ENCODE measurements at places on chromosomes 2 and 18.

- peak; percentile 45 for DNase-seq
Measured at GRCh38 chr18:28961669-28962228, 784.8 kb upstream of the CDH2 start.

GRCh38 chr18:49015886-49016647 lies 65.3 kb upstream of the SMAD7 start:
- no peak for DNase-seq

DNA sequence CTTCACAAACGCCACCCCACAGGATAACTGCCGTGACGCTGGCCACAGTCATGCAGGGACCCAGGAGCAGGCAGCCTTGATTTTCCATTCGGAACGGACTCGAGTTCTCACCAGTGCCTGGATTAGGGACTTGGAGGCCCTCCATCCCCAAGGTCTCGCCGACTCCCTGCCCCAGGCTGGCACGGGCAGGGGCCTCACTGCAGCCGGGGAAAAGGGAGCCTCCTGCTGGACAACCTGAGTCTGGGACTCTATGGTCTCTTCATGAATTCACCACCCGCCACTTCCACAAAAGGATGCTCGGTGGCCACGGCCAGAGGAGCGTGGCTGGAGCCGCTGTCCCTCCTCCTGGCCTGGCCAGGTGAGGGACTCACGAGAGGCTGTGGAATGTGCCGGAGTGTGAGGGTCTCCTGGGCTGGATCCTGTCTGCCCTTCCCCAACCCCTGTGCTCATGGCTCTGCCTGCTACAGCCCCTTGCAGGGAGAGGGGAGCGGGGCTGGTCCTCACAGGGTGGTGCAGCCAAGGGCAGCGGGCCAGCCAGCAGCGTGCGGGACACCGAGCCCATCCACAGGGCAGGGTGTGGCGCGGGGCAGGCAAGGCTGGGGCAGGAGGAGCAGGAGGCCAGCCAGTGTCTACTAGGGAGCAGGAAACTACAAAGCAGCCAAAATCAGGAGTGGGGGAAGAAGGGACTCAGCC lies 42.3 kb downstream of the AQP12A start:
- no peak for DNase-seq

DNA sequence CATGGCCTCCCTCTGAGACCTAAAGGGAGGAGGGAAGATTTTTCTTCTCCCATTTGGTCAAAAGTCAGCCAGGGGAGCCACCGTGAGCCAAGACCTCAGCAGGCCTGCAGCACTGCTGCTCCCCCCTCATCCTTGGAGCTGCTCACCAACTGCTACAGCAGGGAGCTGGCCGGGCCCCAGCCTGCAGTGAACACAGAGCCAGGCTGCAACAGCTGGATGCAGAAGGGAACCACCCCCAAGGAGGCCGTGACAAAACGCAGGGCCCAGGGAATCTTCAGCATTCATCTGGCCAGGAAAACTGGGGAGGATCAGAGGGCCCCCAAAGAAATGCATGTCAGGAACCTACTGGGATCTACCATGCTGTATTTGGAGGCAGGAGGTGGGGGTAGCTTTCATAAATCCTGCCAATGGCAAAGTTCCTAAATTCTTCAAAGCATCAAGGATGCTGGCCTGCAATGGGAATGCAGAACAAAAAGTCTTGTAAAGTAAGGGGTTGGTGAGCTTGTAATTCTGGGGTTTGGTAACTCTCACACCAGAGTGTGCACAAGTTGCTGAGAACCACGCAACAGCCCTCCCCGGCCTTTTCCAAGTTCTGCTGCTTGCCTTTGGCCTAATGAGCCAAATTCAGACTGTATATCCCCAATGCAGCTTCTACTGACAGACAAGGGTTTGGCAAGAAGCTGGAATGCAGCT lies 61.0 kb downstream of the CACNB4 start:
- no peak for DNase-seq

DNA sequence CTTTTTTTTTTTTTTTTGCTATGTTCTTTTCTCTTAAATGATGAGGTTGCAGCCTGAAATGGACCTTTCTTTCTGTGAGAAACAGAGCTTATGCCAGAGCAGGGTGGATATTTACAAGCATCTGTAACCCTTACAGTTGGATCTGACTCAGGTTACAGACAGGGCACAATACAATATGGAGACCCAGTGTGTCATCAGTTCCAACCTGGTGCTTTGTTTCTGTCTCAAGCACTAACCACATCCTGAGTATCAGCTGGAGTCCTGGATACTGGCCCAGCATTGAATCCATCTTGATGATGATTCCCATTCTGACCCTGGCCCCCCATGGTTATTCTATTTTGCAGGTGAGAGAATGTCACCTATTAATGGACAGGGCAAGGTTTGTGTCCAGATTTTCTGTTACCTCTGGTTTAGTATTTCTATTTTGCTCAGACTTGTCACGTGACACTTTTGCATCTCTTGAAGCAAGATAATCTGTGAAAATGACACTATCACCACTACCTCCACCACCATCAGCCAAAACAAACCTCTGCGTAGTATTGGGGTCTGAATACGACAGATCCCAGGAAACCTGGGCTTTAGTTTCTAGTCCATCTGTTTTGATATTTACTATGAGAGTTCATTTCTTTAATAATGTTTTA lies 174.0 kb downstream of the CCDC85A start:
- peak; percentile 30 for DNase-seq

- DNase-seq: peak; percentile 61
Measured at GRCh38 chr18:55861266-55861665, 273.3 kb upstream of the TCF4 start.

DNA sequence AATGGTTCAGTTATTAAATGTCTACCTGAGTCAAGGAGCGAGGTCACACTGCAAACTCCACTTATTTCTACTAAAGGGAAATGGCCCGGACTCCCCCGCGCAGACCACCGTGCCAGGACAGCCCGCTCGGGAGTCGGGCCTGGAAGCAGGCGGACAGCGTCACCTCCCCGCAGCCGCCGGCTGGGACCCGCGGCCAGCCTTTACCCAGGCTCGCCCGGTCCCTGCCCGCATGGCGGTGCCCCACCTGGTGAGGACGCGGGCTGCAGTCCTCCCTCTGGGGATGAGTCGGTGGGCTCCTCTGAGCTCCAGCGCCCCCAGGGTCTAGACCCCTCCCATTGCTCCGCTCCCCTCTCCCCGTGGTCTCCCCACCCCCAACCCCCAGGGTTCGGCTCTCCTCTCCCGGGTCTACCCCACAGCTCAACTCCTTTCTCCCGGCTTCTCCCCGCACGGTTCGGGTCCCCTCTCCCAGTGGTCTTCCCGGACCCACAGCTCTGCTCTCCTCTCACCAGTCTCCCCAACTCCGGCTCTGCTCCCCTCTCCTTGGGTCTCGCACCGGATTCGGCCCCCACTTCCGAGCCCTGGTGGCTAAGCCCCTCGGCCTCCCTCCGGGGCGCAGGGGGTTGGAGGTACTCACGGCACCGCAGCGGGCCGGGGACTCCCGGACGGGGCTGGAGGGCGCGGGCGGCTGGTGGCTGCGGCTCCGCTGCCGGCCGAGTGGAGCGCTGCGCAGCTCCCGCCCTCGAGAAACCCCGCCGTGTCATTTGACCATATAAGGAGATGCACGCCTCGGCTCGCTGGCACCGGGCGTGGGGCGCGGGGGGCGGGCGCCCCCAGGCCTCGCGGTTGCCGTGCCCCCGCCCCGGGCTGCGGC lies at the start of gene FHL2:
TSS of gene FHL2 (minus strand) at position 716 of the 871 bp plus-strand sequence. CDS start 12,535 bp downstream, outside the sequence.
- peak; percentile 83 for DNase-seq

- no peak for DNase-seq
Measured at GRCh38 chr18:11785444-11786055, 65.7 kb upstream of the CHMP1B start.

- no peak for DNase-seq
Measured at GRCh38 chr2:230816735-230817134, 48.0 kb upstream of the ITM2C start.

DNA sequence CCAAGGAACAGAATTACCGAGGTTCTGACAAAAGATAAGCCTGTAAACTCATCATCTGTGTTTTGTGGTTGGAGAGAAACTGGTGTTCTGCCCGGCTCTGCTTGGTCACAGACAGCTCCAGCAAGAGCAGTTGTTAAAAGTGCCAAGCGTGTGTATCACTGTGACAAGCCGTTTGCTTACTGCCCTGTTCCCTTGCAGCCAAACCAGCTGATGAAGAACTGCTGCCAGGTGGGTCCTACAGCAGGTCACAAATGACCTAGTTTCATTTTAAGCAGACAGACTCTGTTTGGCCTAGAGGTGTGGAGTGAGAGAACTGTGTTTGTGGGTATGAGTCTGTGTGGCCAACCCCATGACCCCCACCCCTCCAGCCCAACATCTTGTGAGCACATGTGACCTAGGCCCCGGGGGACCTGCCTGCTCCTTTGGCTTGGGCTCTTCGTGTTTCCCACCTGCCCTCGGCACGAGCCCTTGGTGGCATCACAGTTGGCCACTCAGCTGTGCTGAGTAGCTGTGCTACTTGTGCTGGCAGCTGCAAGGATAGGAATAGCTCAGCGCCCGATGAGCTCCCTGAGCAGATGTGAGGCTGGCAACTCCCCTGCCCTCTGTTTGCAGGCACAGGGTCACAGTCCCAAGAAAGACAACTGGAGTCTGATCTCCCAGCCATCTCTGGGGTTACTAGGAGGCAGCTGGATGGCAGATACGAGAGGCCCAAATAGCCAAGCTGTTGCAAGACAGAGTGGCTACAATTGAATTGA lies 9.7 kb downstream of the OXER1 start:
- peak; percentile 8 for DNase-seq

- no peak for DNase-seq
Measured at GRCh38 chr2:43360137-43360536, 133.7 kb upstream of the ZFP36L2 start.

GRCh38 chr2:176166272-176166671 lies 9.2 kb downstream of the HOXD3 start:
- DNase-seq: no peak

DNA sequence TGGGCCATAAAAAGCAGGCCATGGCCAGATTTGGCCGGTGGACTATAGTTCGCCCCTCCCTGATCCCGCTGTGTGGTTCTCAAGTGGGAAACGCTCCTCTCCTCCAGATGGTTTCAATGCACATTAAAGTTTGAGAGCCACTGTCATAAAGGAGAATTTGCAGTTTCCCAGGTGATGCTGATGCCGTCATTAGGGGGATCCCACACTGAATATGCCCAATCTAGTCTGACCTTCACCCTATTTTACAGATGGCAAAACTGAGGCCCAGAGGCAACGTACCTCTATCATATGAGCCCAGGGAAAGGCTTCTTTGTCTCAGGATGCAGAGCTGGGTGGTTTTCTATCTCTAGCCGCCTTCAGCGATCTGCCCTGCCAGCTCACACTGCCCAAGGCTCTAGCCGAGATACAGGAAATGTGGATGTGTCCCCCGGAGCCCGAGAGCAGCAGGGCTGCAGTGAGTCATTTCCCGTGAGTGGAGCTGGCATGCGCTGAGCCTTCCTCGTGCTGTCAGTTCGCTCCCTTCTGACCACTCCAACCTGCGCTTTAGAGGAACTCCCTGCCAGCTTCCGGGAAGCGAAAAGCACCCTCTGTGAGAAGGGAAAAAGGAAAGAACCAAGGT lies 116.2 kb downstream of the SMAD7 start:
- peak; percentile 98 for DNase-seq

DNA sequence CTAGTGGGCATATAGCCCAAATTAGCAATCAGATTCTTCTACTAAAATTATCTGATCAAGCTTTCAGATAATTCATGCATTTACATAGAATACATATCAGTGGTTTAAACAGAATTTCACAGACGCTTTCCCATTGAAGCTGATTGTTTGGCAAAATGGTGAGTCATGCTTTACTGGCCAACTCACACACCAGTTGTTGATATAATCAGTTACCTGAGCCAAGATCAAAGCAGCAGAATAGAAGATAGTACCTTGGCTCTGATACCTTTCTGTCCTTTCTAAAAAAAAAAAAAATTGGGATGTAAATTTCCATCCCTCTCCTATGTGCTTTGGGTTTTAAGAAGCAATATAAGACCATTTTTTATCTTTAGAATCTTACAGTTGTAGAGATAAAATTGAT lies 178.0 kb downstream of the MCFD2 start:
- DNase-seq: peak; percentile 52

- no peak for DNase-seq
Measured at GRCh38 chr2:129181433-129181832, 798.0 kb upstream of the RAB6C start.

- DNase-seq: peak; percentile 89
Measured at GRCh38 chr2:237473878-237474441, 13.1 kb upstream of the MLPH start.

- DNase-seq: no peak
Measured at GRCh38 chr2:100853909-100854810, 34.2 kb downstream of the NPAS2 start.

- no peak for DNase-seq
Measured at GRCh38 chr2:69916106-69916505, 1.2 kb downstream of the MXD1 start.

GRCh38 chr2:208657468-208657867 lies 250.9 kb downstream of the PTH2R start:
- no peak for DNase-seq

DNA sequence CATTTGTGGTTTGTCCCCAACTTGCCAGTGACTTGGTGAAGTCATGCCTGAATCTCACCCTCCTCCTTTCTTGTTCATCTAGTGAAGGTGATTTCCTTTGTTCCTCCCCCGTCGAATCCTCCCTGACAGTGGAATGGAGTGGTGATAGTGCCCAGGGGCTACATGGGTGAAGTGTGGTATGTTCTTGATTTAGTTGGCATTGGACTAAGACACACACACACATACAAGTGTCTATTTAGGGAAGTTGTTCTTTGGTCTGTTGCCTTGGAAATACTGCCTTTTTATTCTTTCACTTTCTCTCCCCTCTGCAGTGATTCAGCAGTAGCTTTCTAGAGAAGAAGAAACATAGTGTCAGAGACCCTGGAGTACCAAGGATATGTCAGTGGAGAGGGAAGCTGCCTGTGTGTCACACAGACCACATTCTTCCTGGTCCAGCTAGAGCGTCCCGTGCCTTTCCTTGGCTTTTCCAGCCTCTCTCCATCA lies 10.9 kb downstream of the INPP4A start:
- peak; percentile 46 for DNase-seq

GRCh38 chr2:24891201-24891600 lies 28.8 kb downstream of the ADCY3 start:
- DNase-seq: no peak

GRCh38 chr18:77061281-77061945 lies 71.2 kb downstream of the MBP start:
- peak; percentile 75 for DNase-seq

DNA sequence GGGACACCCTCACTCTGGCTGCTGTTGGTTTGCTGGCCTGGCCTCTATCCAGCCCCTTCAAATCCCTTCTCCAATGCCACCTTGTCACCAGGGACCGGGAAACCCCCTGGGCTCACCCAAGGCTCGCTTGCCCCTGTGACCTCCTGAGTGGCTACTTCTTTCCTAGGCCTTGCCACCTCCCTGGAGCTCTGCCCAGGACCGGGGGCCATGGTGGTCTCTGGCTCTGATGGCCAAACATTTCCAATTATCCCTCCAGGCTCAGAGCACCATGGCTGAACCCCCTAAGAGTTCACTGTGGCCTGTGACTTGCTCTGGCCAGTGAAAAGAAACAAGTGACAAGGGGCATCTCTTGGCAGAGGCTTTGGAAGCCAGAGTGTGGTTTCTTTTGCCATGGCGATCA lies 237.6 kb downstream of the TFCP2L1 start:
- DNase-seq: no peak

DNA sequence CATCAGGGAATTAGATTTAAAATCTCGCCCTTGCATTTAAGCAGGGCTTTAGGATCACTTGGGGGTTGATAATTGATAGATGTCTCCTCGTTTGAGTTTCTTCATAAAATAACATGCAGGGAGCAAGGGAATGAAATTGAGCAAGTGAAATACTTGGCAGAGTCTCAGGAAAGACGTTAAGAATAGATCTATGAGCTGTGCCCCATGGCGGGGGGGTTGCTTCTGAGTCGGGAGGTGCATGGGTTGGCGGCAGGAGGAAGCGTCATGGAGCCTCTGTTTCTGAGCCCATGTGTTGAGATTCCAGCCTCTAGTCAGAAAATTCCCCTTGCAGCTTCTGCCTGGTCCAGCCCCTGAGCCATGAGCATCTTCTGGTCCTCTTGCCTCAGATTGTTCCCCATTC lies 82.0 kb downstream of the APOB start:
- DNase-seq: peak; percentile 2

All from EH (cell line).